ENCODE measurements at places on chromosomes 3 and 15. TPM values are rescaled to one million over a fixed set of nuclear protein-coding genes. Genes with fewer than 3 reads are reported as not detected.

- no peak for DNase-seq
These were observed 85.9 kb upstream of the SYNPR start for GRCh38 chr3:63192248-63192647.

DNA sequence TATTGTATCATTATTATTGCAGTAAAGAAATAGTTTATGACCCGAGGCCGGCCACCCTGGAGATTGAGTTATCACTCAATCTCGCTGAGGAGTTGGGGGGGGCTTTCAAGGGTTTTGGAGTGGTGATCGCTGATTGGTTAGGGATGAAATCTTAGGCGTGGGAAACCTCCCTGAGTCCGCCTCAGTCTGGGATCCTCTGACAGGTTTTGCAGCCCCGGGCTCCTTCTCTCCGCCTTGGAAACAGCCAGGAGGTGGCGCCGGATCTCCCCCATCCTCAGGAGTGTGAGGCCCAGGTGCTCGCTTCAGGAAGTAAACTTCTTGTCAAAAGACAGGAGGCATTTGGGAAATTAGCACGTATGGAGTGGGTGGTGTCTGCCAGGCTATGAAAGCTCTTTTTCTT, 41.1 kb upstream of the SEC61A1 start:
- DNase-seq: no peak

- DNase-seq: no peak
These were observed 409.4 kb downstream of the PDCD6IP start for GRCh38 chr3:34207806-34208205.

The LRRC2 gene
- total RNA-seq: not detected
